Brain (organoid and tissue), 16 donors: ENCODE measurements at places on chromosomes 3 and 15. TPM values are rescaled to one million over a fixed set of nuclear protein-coding genes. Genes with fewer than 3 reads are reported as not detected.

SLC9C1 gene
- polyA plus RNA-seq = not detected

SLCO2A1 gene
- polyA plus RNA-seq = 3.9 TPM

A4GNT gene
- polyA plus RNA-seq = not detected

CLRN1 gene
- polyA plus RNA-seq = not detected

ADIPOQ gene
- polyA plus RNA-seq = not detected

ZNF620 gene
- polyA plus RNA-seq = 3.5 TPM

SLC28A1 gene
- not detected for polyA plus RNA-seq

PLSCR4 gene
- 6.6 TPM for polyA plus RNA-seq

ABI3BP gene
- 4.3 TPM for polyA plus RNA-seq

SUSD5 gene
- 2.4 TPM for polyA plus RNA-seq

ANKRD63 gene
- polyA plus RNA-seq = not detected

MOBP gene
- polyA plus RNA-seq = 204 TPM

TMC3 gene
- not detected for polyA plus RNA-seq
